ENCODE measurements at places on chromosomes 11 and 22.

GRCh38 chr11:2342981-2343380 is 34.1 kb upstream of the CD81 start:
- DNase-seq = no peak

- no peak for DNase-seq
These were observed 308.5 kb downstream of the ST3GAL4 start for GRCh38 chr11:126663749-126664592.

GRCh38 chr11:76674517-76675400 is 4.2 kb upstream of the LRRC32 start:
- DNase-seq = no peak

- no peak for DNase-seq
These were observed 49.7 kb downstream of the ATG16L2 start for GRCh38 chr11:72863916-72864315.

GRCh38 chr11:47289856-47290255 is 19.9 kb downstream of the MADD start:
- DNase-seq = no peak

- no peak for DNase-seq
These were observed 746 bp downstream of the CTNND1 start for GRCh38 chr11:57762235-57762861.

DNA sequence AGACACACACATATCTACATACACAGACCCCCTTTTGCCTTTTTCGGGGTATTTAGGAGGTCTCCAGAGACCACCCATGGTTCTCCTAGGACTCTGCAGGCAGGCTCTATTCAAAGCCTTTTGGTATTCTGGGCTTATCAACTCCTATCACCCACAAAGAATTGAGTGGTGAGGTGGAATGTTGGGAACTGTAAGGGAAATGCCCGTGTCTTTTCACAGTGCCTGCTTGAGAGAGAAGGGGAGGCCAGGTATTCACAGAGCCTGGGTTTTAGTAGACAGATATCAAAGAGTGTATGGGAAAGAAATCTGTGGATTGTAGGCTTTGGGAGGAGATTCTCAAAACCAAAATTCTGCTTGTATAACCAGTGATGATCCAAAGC is 44.0 kb upstream of the CSNK2A3 start:
- no peak for DNase-seq

DNA sequence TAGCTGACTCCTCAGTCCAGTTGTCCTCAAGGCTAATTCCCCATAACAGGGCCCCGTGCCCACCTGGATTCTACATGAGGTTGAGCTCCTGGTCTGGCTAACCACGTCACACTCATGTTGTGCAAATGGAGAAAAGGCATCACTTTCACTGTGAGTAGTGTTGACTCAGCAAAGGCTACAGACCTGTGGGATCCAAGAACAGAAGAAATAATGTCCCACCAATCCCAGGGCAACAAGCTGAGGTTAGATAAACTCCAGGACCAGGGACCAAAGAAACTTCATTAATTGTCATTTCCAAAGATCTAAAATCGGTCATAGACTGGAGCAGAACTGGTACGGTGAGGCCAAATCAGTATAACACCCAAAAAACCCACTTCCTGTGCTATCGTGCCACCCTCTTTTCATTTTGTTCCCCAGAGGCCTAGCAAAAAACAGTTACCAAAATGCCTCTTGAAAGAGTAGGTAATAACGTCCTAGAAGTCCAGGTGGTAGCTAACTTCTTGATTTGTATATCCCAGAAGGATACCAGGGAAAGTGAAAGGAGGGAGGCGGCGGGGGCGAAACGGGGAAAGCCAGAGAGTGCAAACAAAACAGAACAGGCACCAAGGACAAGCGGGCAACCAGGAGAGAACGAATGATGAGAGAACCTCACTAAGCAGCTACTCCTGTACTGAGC is 1.4 kb downstream of the PCSK7 start:
- DNase-seq = peak; percentile 49

DNA sequence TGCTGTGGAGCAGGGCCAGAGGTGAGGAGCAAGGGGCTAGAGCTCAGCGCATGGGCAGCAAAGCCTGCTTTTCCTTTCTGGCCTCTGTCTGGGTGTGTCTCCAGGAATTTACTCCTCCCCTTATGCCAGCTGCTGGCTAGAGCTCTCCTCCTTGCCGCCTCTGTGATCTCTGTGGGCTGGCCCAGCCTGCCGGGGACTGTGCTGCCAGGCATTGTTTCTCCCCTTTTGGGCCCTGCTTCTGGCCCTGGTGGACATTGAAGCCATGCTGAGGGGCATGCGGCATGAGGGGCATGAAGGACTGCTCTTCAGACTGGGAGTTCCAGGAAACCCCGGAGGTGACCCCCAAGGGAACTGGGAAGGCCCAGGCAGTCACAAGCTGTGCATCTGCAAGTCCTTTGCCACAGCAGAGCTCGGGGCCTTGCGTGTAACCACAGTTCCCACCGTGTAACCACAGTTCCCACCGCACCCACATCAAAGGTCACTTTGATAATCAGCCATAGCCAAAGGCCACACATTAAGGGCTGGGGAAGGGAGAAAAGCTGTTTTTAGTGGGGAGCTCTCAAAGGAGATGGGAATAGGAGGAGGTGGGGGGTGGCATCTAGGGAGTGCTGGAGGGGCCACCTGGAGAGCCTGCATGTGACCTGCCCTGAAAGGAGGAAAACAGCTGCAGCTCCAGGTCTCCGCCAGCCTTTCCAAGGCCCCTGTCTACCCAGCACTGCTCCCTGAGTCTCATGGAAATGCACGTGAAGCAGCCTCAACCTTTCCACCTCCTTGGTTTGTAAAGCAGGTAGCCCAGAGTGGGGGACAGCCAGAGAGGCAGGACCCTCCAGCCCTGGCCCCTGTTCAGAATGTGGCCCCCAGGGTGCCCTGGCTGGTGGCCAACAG is 62.3 kb downstream of the PPFIBP2 start:
- DNase-seq = no peak

DNA sequence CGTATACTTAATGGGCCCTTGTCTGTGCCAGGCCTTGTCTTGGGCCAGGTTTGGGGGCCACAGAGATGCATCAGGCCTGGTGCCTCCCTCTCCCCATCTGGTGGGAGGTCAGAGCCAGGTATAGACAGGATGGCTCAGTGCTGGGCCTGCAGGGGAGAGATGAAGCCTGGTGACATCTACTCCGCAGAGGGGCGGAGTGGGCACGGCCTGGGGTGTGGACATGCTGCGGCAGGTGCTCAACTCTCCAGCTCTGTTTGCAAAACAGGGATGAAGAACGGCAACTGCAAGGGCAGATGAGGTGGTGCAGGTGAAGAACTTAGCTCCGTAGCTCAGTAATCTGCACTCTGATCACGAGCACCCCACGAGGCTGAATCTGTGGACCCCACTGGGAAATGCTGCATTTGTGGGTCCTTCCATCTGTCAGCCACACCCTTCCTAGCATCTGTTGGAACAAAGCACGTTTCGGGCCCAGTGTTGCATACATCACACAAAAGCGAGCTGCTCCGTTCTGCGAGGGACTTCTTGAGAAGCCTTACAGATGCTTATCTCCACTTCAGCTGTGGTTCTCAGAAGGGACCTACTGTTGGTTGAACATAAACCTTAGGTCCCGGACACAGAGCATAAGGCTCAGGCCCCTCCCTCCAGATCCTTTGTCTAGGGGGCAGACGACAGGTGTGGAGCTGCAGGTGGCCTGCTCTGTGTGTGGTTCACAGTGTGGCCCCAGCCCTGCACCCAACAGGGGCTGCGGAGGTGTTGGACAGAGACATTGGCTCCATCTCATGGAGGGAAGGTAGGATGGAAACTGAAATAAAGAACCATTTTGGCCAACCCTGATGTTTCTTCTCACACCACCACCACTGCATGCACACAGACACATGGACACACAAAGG is 78.3 kb downstream of the LRRC32 start:
- no peak for DNase-seq

Data from effector memory CD8-positive, alpha-beta T cell (primary cell).